ENCODE measurements at places on chromosomes 3 and 15.

- DNase-seq = peak; percentile 76
Observed at GRCh38 chr3:30667280-30667651, 60.9 kb downstream of the TGFBR2 start.

GRCh38 chr15:73082812-73083211 lies 30.5 kb downstream of the NEO1 start:
- no peak for DNase-seq

DNA sequence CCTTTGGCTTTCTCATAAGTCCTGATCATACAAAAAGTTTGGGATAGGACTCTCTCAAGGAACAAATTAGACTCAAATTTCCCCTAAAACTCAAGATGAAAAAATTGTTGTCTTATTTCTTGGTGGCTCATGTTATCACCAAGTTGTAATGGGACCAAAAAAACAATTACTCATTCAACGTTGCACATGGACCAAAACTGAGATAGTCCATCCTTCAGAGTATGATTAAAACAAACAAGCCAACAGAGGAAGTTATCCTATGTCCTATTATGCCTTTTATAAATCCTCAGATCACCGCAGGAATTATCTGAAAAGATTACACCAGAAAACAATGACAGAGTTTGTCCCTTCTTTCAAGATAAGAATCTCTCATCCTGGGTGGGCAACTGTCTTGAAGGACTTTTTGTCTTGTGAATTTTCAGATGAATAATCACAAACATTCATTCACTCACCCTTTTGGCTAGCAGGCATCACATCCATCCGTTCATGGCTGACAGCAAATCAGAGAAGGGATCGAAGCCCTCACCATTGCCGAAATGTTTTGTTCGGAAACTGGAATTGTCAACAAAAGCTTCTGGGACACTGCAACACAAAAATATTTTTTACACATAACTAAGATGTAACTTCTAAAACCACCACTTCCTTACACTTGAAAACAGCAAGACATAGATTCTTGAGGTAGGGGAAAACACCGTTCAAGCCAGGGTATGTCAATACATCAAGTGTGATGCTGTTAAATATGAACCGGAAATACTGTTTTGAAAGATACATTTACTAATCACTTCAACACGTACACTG lies 90.4 kb downstream of the FOXP1 start:
- DNase-seq = no peak

GRCh38 chr3:10304905-10305304 lies 12.2 kb upstream of the GHRL start:
- DNase-seq = no peak

DNA sequence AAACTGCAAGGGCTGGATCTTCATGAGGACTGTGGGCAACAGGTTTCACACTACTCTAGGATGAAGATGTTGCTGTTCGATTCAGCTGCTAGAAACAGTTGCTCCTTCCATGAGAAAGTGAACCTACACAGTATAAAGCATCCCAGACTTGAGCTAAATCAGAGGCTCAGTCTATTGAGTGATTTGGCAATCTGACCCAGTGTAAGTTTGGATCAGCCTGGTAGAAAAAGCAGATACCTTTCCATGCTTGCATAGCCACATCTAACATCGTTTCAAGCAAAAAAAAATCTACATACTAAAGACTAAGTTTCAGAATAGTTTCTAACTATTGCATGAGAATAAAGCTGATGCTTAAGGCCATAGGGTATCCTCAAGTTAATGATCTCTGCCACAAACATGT lies 4.6 kb downstream of the UQCC5 start:
- DNase-seq = no peak

- DNase-seq = no peak
Observed at GRCh38 chr3:187369089-187369447, 883 bp downstream of the RTP4 start.

GRCh38 chr15:68366314-68366713 lies 65.6 kb downstream of the ITGA11 start:
- DNase-seq = no peak

- no peak for DNase-seq
Observed at GRCh38 chr15:36590838-36591237, 11.4 kb downstream of the CDIN1 start.

GRCh38 chr3:127135241-127136023 lies 57.5 kb upstream of the PRR23E start:
- no peak for DNase-seq
